ENCODE measurements at places on chromosomes 16 and 17.

DNA sequence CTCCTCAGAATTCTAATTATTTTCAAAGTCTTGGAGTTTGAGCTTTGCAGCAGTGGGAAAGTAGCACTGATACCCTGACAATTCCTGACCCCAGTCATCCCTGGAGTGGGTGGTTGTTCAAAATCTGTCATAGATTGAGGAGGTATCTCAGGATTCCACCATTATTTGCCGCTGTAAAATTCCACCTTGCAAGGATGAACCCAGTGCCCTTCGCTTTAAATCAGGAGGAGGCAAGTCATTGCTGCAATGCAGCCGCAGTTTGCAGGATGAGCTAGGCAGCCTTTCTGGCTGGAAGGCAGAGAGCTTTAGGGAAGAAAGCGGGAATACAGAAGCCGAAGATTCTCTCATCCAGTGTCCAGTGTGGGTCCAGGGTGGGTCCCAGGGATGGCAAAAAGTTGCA lies 296.9 kb downstream of the RBFOX1 start:
- no peak for DNase-seq

- no peak for DNase-seq
Observed at GRCh38 chr17:45906927-45907622, 12.7 kb downstream of the MAPT start.

GRCh38 chr16:30785126-30786106 lies 1.6 kb downstream of the ZNF629 start:
- DNase-seq: no peak

- no peak for DNase-seq
Observed at GRCh38 chr16:19085679-19086200, 18.3 kb downstream of the COQ7 start.

DNA sequence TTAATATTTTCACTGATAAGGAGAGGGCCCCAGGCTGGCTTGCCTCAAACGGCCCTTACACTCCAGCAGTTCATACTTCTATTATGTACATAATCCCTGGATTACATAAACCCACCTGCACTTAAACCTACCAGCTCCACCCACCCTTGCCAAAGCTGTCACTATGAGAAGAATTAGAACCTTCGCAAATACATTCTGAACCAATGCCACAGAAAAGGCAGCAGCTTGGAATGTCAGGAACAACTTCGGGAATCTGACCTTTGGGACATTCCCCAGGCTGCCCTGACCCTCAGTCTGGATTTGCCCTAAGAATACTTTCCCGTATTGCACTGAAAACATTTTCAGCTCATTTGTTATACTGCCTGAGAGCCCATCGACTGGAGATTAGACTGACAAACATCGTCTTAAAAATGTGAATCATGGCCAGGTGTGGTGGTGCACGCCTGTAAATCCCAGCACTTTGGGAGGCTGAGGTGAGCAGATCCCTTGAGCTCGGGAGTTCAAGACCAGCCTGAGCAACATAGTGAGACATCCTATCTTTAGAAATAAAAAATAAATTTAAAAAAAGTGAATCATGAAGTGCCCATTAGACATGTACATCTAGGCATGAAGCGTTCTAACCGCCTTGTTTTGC lies 21.0 kb upstream of the SEC14L1 start:
- no peak for DNase-seq

GRCh38 chr16:82628711-82629110 lies 1.9 kb downstream of the CDH13 start:
- no peak for DNase-seq

GRCh38 chr17:63479495-63480184 lies 2.8 kb downstream of the ACE start:
- DNase-seq: no peak

DNA sequence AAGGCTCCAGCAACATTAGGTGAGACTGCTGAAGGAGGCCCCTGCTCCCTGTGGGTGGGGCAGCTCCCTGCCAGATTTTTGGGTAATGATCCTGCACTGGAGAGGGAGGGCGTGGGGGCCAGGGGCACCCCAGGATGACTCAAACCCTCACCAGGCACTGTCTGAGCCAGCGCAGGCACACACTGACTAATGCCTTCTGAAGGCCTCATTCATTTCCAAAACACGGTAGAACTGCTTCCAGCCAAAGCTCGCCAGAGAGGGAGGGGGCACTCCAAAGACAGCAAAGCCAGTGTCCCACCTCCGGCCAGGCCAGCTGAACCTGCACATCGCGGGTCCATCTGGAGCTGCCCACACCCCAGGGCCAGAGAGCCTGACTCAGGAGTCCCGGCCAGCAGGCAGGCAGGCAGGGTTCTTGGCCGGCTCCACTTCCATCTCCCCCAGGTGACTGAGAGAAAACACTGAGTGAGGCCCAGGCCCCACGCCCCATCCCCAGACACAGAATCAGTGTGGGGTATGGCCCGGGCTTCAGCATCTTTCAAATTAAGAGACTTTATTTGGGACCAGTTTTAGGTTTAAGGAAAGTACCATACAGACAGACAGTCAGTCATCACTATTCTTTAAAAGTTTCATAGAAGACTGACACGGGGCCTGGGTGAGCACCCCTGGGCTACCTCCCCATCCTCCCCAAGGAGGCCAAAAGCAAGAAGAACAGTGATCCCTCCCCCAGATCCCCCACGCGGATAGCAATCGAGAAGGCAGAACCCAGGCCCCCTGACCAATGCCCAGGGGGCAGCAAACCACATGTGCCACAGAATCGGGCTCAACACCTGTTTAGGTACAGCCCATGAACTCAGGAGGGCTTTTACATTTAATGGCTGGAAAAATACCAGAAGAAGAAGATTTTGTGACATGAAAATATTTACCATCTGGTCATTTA lies 2.3 kb downstream of the PIEZO1 start:
- peak; percentile 64 for DNase-seq

- DNase-seq: no peak
Observed at GRCh38 chr16:15900901-15901500, 12.6 kb upstream of the CEP20 start.

GRCh38 chr16:27228621-27229501 lies 25.5 kb downstream of the KDM8 start:
- no peak for DNase-seq

GRCh38 chr17:43406676-43407645 lies 8.2 kb downstream of the ARL4D start:
- DNase-seq: no peak

DNA sequence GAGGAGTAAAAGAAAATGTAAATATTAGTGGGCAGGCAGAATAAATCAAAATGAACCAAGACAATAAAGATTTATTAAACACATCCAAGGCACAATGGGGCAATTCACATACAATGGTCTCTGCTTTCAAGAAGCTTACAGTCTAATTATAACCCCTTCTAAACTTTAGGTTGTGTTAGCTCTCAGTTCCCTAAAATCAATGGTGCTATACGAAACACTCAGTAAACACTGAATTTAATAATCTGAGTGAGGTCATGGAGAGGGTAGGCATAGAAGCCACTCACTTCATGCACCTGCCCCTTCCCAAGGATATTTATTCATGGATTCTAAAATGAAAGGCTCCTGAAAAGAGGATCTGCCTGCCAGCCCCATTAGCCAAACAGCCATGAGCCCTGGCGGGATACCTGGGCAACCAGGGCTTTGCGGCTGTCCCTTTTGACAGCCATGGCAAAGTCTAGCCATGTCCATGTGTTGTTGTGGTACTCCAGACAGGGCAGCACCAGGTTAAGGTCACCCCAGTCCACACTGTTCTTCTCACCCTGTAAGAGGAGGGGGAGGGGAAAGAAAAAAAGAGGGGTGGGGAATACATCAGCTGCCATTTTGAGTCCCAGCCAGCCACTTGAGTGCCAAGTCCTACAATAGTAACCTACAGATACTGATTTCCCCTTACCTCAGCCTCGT lies 1.4 kb upstream of the RSKR start:
- DNase-seq: no peak

DNA sequence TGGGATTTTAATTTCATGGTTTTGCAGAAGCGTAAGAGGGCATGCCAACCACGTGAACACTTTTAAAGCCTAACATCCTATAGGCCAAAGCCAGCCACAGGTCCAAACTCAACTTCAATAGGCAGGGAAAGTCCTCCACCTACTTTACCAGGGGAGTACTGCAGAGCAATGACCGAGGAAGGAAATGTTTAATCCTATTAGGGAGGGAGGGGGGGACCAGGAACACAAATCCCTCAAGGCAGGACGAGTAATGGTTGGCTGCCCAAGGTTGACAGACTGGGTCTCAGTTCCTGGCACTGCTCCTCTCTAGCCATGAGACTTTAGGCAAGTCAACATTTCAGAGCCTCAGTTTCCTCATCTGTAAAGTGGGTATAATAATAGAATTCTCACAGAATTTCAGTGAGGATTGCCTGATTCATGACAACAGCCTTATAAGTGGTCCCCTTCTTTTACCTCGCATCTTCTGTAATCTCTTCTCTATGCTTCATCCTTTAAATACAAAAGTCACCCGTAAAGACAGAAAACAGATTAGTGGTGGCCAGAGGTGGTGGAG lies 315.8 kb downstream of the HAPSTR1 start:
- DNase-seq: no peak

DNA sequence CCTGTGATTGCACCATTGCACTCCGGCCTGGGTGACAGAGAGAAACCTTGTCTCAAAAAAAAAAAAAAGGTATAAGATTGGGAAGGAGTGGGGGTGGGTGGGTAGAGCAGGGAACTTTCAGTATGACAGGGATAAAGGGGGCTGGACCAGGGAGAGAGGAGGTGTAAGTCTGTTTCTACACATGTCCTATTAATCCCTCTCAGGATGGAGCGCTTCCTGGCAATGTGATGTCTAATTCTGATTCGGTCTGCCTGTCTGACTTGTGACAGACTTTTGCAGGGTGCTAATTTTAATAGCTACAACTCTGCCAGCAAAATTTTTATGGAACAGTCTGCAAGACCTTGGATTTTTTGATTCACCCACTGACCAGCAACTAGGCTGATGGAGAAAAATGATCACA lies 53.8 kb upstream of the SLC25A19 start:
- DNase-seq: no peak

DNA sequence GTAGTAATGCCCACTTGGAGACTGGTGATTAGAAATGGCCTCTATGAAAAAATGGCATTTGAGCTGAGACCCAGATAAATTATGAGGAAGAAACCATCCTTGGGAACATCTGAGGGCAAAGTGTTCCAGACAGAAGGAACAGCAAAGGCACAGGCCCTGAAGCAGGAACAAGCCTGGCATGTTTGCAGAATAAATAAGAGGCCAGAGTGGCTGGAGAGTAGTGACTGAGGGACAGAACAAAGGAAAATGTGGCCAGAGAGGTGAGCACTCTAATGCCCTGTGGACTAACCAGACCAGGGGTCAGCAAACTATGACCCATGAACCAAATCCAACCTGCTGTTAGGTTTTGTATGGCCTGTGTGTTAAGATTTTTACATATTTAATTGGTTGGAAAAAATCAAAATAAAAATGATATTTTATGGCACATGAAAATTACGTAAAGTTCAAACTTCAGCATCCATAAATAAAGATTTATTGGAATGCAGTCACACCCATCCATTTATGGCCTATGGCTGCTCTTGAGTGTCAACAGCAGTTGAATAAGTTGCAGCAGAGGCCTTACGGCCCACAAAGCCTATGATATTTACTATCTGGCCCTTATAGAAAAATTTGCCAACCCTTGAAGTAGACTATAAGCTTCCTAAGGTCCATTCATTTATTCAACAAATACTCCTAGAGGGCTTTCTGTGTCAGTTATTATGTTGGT lies 210.0 kb upstream of the TOX3 start:
- no peak for DNase-seq

GRCh38 chr16:87882436-87883019 lies 13.2 kb upstream of the SLC7A5 start:
- DNase-seq: no peak

DNA sequence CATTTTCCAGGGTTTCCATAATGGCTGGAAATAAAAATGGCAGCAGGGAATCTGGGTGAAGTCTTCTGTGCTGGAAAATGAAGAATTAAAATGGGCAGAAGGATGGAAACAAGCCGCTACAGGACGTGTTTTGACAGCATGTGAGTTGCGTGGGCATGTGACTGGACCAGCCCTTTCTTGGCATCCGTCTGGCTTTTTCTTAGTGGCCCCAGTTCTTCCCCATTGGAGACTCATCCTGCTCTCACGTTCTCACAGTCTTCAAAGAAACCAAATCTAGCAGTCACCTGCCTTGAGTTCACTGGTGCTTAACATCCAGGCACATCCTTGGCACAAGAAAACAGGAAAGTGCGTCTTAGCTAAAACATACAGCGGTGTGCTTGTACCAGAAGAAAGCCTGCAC lies 180.2 kb upstream of the CACNG5 start:
- DNase-seq: no peak

GRCh38 chr17:73635101-73635817 lies 9.0 kb downstream of the SDK2 start:
- DNase-seq: no peak

- no peak for DNase-seq
Observed at GRCh38 chr16:11045846-11046245, 101.5 kb downstream of the CLEC16A start.

DNA sequence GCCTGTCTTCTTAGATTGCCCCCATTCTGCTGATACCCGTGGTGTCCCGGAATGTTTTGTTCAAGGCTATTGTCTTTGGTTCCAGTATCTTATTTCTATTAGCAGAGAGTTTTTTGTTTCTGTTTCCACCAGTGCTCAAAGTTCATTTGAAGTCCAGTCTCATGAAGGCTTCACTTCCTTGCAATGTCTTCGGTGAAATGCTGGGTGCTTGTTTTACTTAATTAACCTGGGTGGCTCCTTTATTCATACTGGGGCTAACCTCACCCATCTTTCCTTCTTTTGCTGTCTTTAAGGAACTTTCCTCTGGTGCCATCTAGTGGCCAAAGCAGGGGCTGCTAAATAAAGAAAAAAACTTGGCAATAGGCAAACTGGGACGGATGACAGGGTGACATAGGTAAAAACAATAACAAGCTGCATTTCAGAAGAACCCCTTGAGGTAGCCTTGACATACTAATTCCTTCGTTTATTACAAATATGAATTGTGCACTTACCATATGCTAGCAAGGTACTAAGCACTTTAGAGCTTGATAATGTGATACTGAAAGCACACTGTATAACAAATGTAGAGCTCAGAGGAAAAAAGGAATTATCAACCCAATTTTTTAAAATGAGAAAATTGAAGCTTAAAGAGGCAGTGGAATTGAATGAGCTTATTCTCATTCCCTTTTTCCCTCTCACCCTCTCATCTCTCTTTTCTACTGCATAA lies 2.8 kb upstream of the SMIM36 start:
- DNase-seq: peak; percentile 54

- no peak for DNase-seq
Observed at GRCh38 chr17:49741009-49741691, 22.8 kb downstream of the FAM117A start.

DNA sequence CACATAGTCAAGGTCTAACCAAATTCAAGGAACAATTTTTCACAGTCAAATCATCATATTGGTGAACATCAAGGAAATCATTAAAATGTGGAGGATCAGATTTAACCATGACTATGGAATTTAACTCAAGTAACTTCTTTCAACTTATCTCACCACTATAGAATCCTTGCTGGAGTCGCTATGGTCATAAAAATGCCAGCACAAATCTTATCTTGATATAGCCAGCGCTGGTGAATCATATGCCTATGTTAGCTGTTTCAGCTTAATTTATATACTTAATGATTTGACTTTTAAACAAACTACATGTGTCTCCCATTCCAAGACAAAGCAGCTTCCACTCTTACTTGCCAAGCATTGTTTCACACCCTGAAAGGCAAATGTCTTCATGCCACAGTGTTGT lies 416.4 kb downstream of the CDH11 start:
- DNase-seq: no peak
